Caudate nucleus (tissue), 63 donors: ENCODE measurements at places on chromosomes 6 and 20.

DNA sequence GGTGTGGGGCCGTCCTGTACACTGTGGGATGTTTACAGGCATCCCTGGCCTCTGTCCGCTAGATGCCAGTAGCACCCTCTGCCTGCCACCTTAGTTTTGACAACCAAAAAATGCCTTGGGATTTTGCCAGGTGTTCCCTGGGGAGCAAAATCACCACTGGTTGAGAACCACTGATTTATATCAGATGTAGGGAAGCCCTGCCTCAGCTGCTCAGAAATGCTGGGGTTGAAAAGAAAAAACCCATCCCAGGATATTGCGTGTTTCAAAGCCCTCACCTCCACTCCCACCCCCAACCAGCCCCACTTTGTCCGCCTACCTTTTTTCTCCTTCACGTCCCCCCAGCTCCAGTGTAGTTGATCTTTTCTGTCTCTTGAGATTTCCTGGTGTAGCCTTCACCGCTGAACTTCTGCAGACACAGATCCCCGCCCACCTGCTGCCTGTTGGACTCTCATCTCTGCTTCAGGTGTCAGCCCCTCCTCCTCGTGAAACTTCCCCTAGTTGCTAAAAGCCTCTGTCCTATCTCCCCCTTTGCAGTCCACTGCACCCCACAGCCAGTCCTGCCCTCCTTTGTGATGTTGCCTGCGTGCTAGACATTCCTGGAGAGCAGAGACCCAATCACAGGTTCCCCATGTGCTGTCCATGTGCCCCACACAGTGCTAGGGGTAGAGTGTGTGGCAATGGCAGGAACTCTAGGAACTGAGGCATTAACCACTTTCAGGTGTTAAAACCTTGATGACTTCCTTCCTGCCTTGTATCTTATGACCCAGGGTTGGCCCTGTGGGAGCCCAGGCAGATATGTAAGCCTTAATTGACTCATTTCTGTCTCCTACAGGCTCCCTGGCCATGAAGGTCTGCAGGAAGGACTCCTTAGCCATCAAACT, 98.9 kb downstream of the TBC1D7 start:
- no peak for DNase-seq

DNA sequence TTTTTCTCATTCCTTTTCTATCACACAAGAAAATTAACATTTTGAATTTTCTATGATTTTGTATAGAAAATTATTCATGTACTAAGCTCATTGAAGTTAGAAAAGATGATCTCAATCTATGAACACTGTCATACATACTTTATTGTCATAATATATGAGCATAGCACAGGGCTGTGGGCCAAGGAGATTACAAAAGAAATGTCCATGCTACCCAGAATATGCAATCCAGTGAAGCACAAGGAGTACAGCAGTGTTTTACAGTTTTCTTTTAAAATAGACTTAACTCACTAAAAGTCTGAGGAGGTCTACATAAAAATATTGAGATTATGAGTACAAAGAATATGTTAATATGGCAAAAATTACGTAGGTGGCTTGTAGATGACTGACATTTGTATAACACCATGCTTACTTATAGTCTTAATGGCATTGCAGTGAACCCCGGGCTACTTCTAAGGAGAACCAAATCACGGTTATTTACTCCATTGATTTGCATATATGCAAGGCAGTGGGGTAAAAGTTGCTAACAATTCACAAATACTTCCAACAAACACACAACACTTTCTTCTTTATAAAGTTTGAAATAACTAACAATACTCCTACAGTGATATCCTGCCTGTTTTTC, 257.1 kb downstream of the BCKDHB start:
- DNase-seq: no peak

- no peak for DNase-seq
Observed at GRCh38 chr6:6657085-6657819, 68.7 kb downstream of the LY86 start.

GRCh38 chr6:133040094-133040802, 200.9 kb upstream of the EYA4 start:
- no peak for DNase-seq

- no peak for DNase-seq
Observed at GRCh38 chr20:46111028-46111835, 6.9 kb upstream of the CD40 start.
